Ecto neural progenitor cell (in vitro differentiated cells): ENCODE measurements at places on chromosomes 7 and 10.

GRCh38 chr7:141702047-141702567 is at the start of gene DENND11:
TSS of gene DENND11 (minus strand) at chr7:141702166. CDS start at chr7:141702153, 13 bp downstream.
- peak; percentile 64 for DNase-seq

DNA sequence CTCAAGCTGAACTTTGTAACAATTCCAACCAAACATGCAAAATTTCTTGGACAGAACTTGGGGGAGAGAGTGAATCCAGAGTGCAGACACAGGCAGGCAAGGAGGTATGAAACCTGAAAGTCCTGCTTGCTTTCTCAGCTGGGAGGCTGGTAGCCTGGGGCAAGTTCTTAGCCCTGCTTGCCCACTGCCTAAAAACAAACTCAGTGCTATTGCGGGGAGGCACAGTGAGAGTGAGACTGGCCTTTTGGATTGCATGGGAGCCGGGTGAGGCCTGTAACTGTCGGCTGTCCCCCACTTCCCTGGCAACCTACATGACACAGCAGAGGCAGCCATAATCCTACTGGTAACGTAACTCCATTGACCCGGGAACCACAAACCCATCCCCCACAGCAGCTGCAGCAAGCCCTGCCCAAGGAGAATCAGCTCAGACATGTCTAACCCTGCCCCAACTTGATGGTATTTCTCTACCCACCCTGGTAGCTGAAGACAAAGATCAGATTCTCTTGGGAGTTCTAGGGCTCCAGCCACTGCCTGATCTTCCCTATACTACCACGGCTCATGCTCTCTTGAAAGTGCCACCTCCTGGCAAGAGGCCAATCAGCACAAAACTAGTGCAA is 663.6 kb downstream of the GRM8 start:
- DNase-seq = peak; percentile 42

DNA sequence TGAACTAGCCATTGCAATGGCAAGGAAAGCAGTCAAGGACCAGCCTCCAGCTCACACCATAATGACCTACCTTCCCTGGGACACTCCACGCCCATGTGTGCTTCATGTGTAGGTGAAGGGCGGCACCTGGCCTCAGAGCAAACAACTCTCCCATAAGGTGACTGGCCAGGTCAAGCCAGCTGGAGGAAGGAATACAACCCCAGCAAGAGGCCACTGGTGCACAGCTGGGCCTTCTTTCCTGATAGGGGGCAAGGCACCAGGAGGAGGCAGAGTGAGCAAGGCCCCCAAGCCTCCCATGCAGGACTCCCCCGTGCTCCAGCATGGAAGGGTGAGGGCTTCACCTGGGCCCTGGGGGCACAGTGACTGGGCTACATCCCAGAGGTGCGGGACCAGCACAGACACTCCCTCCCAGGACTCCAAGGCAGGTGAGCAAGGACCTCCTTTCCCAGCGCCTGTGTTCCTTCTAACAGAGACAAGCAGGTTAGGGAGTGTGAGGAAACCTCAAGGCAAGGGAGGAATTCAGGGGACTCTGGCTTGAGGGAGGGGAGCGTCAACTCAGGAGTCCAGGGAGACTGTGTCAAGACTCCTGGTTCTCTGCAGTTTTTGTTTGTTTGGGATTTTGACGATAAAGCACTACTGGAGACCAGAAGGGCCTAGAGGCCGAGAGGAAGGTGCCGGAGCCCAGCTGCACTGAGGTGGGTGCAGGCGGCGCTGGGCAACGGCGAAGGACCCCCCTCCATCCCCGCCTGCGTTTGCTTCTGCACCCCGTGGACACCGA is 1.7 kb downstream of the PTPRN2 start:
- DNase-seq = no peak

DNA sequence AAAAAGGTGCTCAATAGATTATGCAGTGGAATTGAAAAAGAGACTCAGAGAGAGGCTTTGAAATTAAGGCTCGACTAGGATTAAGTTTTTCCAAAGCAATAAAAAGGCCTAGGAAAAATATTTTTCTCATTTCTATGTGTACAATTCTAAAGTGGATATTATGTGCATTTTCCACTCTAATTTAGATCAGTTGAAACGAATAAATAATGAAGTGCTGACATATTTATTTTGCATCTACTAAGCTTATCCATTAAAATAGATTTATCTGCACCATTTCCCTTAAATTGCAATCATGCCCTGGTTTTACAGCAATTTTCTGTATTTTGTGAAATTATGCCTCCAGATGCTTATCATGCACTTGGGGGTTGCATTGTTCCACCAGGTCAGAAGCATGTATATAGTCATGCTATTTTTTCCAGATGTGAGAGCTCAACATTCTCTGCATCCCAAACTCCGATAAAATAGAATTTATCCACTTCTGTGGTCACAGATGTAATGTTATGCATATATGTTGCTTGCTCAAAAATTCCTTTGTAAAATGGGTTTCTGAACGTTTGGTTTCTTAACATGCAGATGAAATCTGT is 18.3 kb downstream of the FIGNL1 start:
- no peak for DNase-seq

GRCh38 chr7:105906695-105907094 is 30.3 kb upstream of the ATXN7L1 start:
- no peak for DNase-seq

- no peak for DNase-seq
Measured at GRCh38 chr10:86691333-86692022, 23.2 kb downstream of the LDB3 start.

- DNase-seq = no peak
Measured at GRCh38 chr7:125450749-125451148, 521.1 kb upstream of the POT1 start.

- DNase-seq = no peak
Measured at GRCh38 chr10:35316218-35316967, 19.9 kb upstream of the CCNY start.

DNA sequence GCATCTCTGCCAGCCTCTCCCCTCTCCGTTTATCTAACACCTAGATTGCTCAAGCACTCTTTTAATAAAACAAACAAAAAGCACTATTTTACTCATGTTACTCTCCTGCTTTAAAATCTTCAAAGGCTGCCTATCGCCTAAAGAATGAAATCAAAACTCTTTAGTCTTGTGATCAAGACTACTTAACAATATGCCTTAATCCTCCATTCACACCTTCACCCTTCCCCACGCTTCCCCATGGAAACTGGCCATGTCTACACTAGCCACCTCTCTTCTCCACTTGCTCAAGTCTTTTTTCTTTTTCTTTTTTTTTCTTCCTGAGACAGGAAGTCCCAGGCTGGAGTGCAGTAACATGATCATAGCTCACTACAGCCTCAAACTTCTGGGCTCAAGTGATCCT is 47.8 kb upstream of the TMEM213 start:
- no peak for DNase-seq
